ENCODE measurements at places on chromosomes 5 and 9.

- no peak for DNase-seq
Observed at GRCh38 chr5:54275361-54275760, 35.0 kb downstream of the ARL15 start.

GRCh38 chr9:84959339-84959738 is 289.8 kb downstream of the NTRK2 start:
- DNase-seq: no peak

- no peak for DNase-seq
Observed at GRCh38 chr5:144547098-144547499, 376.4 kb downstream of the KCTD16 start.

DNA sequence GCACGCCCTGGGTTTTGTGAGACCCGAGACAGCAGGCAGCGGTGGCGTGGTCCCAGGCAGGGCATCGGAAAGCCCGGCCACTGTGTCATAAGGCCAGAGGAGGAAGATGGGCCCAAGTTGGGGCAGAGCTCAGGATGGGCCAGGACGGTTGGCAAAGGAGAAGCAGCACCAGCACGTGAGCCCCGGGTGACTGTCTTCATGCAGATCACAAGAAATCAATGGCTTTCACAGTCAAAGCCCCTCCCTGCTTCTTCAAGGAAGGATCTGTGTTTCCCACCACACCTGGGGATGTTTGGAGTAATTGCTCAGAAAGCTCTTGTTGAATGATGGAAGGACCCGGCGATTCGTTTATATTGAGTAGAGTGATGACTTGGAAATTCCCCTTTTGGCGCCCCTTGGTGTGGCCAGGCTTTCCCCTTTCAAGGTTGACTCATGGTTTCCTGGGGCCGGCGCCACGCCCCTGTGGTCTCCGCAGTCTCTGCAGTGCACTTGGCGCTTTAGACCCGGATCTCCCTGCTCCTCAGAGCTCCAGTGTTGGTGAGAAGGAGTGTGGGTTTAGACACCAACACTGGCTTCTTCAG is 52.1 kb downstream of the IL31RA start:
- DNase-seq: no peak

- no peak for DNase-seq
Observed at GRCh38 chr5:74173241-74173640, 467.3 kb downstream of the ENC1 start.

- no peak for DNase-seq
Observed at GRCh38 chr5:72921886-72922285, 34.0 kb upstream of the FCHO2 start.

- DNase-seq: no peak
Observed at GRCh38 chr5:87243161-87243844, 24.4 kb upstream of the RASA1 start.

All from D721Med (cell line).